ENCODE measurements at places on chromosomes 16 and 17.

- DNase-seq = no peak
These were observed 843 bp downstream of the ZNF174 start for GRCh38 chr16:3401719-3402397.

GRCh38 chr16:72944757-72945485, 103.0 kb downstream of the ZFHX3 start:
- DNase-seq = no peak

GRCh38 chr16:11147033-11147753, 108.8 kb downstream of the SOCS1 start:
- DNase-seq = no peak

DNA sequence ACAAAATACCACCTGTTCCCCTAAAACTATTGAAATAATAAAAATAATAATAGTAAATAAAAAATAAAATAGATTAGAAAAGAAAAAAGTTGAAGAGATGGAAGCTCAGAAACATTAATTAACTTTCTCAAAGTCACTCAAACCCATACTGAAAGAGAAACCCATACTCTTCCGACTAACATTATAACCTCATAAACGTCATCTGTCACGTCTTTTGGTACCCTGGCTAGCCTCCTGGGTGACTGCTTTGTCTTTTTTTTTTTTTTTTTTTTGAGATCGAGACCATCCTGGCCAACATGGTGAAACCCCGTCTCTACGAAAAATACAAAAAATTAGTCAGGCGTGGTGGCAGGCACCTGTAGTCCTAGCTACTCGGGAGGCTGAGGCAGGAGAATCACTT, 7.6 kb downstream of the SLFN12L start:
- no peak for DNase-seq

DNA sequence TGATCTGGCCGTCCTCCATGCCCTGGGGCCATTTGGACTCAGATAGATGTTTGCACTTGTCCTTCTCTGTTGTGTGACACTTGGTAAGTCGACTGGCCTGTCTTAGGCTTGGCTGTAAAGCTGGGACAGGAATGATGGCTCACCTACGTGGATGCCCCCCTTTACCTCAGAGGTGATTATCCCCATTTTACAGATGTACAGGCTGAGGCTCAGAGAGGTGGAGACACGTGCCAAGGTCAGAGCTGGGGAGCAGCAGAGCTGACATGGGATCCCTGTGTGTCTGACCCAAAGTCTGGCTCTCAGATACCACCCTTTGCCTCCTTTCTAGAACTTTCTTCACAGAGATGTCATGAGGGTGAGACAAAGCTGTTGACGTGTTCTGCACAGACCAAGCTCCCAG, 71.3 kb upstream of the CIBAR2 start:
- DNase-seq = no peak

GRCh38 chr16:65576631-65577030, 454.8 kb upstream of the CDH11 start:
- no peak for DNase-seq
